Smooth muscle cell of the coronary artery (primary cell): ENCODE measurements at places on chromosomes 1 and 21. TPM values are rescaled to one million over a fixed set of nuclear protein-coding genes. Genes with fewer than 3 reads are reported as not detected.

Gene REN
- total RNA-seq = not detected in 2 replicates

Gene SMYD2
- total RNA-seq = 28.9 and 39.1 TPM in 2 replicates

Gene PAQR6
- total RNA-seq = 0.12 and 0.23 TPM in 2 replicates

Gene KTI12
- total RNA-seq = 11.7 and 11.9 TPM in 2 replicates

Gene ARL8A
- 14.5 and 22.5 TPM in 2 replicates for total RNA-seq

Gene SH3BP5L
- total RNA-seq = 22.6 and 26.7 TPM in 2 replicates
